ENCODE measurements at places on chromosomes 2 and 18.

DNA sequence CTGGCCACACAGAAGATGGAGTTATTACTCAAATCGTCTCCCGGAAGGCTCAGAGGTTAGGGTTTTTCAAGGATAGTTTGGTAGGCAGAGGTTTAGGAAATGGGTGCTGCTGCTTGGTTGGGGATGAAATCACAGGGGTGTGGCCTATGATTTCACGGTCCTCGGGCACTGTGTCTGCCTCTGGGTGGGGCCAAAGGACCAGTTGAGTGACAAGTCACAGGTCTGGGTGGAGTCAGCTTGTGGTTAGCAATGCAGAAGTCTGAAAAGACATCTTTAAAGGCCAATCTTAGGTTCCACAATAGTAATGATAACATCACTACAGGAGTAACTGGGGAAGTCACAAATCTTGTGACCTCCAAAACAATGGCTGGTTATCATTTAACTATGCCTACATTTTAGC, 387.8 kb downstream of the ZNF521 start:
- DNase-seq, result no peak

GRCh38 chr18:45449418-45450227, 165.7 kb upstream of the SLC14A2 start:
- DNase-seq, result no peak

- no peak for DNase-seq
Observed at GRCh38 chr2:218371983-218372350, 10.1 kb upstream of the SLC11A1 start.

DNA sequence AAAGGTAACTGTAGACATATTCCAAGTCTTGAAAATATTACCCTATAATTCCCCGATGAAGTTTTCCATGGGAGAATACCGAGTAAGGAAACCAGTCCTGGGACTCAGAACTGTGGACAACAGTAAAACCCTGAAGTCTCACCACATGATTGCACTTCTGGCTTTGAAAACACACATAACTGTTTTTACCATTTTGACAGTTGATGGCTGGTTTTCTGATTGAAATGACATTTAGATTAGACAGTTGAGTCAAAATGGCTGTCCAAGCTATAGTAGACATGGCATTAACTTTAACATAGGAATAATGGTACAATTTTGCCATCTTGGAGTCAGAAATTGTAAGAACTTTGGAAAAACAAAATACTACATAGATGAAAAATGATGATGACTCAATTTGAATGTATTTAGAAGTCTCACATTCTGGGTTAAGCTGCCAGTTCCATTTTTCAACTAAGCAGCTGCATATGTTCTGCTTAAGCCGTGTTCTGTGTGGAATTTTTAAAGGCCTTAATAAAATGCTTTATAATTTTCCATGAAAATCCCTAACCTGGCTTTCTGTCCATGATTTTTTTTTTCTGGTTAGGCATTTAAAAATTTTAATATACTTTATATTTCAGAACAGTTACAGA, 38.3 kb upstream of the WIPF1 start:
- no peak for DNase-seq

DNA sequence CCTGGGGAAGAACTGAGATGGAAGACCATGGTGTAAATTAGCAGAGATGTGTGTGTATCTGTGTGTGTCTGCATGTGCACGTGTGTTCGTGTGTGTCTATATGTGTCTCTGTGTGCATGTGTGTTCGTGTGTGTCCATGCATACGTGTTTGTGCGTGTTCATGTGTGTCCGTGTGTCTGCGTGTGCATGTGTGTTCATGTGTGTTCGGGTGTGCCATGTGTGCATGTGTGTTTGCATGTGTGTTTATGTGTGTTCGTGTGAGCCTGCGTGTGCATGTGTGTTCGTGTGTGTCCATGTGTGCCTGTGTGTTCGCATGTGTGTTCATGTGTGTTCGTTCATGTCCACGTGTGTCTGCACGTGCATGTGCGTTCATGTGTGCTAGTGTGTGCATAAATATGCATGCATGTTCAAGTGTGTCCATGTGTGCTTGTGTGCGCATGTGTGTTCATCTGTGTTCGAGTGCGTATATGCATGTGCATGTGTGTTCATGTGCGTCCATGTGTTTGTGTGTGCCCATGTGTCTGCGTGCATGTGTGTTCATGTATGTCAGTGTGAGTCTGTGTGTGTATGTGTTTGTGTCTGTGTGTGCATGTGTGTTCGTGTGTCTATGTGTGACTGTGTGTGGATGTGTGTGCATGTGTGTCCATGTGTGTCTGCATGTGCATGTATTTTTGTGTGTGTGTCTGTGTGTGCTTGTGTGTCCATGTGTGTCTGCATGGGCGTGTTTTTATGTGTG, 3.1 kb downstream of the NEU2 start:
- DNase-seq, result no peak

- no peak for DNase-seq
Observed at GRCh38 chr2:157324331-157324843, 1.2 kb downstream of the ERMN start.

GRCh38 chr2:108536133-108536780, 2.0 kb downstream of the LIMS1 start:
- DNase-seq, result no peak

DNA sequence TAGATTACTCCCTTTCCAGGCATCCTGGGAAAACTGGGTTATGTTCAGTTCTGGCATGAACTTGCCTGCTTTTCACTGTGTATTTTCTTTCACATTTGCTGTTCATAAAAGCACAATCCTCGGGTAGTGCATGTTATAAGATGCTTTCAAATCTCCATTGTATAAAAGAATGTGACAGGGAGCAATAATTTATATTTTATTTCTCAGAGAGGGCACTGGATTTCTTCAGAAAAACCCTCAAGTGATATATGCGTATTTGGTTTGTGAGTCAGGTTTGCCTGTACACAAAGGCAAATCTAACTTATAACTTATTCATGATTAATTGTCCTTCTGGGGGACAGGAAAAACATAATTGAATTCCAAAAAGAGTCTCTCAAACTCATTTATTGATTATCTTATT, 440.7 kb upstream of the MMADHC start:
- no peak for DNase-seq

DNA sequence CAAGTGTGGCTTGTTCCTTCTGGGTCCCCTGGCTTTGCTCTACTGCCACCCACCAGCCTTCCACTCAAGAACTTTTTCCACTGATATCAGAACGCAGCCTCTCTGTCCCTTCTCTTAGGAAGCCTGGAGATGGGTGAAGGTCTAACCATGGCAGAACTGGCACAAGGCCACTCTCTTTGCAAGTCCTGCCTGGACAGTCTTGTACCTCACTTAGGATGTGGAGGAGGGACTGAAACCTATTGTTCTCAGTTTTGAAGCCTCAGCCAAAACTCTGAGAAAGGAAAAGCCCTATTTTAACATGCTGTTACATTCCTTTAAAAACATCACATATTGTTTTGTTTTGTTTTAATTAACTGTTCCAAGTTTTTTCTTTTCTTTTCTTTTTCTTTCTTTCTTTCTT, 58.9 kb upstream of the NCOA1 start:
- no peak for DNase-seq

- no peak for DNase-seq
Observed at GRCh38 chr18:25062720-25063119, 289.2 kb downstream of the ZNF521 start.

DNA sequence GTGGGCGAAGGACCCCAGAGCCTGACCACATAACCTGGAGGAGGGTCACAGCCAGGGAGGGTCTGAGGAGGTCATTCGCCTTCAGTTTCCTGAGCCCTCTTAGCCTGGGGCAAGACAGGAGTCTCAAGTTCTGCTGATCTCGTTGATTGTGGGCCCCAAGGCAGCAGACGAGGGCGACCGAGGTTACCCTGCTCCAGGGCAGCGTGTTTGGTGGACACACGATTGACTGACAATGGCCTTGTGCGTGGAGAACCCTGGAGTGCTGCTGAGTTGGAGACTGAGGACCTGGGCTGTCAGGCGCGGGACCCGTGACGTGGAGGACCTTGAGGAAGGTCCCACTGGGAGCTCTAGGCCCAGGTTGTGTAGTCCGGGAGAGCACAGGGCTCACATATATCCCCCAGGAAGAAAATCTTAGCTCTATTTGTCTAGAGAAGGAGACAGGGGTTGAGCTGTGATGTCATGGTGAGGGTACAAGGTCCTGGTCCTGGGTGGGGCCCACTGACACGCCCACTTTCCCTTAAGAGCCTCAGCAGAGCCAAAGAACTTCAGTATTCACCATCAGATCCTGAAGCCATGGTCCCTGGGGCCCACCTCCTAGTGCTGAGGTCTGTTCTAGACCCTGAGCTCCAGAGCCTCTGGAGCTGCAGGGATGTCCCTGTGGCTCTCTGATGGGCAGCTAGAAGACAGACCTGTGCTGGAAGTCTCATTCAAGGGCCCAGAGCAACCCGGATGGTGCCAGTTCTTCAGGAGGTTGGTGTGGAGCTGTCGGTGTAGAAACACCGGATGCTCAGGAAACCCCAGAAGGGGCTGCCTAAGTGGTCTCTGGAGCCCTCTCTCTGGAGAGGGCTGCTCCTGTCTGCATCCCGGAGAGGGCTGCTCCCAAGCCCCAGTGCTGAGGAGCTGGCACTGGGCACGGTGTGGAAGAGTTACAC, 53.1 kb downstream of the DYSF start:
- no peak for DNase-seq

DNA sequence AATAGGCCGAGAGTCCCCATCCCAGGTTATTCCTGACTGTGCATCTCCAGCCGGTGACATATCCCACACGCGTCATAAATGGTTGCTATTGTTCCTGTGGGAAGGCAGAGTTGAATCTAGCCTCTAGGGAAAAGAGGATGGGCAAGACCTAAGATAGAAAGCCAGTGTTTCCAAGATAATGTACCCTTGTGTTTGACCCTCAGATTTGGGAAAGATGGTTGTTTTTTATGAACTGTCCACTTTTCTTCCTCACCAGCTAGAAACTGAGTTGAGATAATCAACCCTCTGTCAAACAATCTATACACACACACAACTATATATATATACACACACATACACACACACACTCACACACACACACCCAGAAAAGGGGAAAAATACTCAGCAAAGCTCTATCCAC, 131.0 kb downstream of the PRKCE start:
- DNase-seq, result no peak

DNA sequence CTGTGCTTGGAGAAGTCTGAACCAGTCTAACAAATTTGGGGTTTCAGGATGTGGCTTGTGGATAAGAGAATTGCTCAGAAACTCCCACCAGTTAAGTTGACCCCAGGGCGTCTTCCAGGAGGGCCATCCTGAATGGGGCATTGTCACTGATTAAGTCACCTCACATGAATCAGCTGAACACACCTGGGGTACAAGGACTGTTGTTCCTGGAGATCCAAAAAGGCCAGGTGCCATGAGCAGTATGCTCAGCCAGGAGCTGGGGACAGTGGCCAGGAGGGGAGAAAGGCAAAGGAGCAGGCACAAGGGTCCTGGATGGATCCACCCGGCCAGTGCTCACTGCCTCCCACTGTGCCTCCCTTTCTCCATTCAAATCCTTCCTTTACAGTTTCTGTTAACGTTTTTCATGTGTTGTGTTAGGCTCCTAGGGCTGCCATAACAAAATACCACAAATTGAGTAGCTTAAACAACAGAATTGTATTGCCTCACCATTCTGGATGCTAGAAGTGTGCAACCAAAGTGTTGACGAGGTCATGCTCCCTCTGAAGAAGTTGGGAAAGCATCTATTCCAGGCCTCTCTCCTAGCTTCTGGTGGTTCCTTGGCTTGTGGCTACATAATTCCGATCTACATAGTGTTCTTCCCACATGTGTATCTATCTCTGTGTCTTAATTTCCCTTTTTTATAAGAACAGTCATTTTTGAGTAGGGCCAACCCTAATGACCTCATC, 33.4 kb downstream of the TRABD2A start:
- DNase-seq, result no peak

DNA sequence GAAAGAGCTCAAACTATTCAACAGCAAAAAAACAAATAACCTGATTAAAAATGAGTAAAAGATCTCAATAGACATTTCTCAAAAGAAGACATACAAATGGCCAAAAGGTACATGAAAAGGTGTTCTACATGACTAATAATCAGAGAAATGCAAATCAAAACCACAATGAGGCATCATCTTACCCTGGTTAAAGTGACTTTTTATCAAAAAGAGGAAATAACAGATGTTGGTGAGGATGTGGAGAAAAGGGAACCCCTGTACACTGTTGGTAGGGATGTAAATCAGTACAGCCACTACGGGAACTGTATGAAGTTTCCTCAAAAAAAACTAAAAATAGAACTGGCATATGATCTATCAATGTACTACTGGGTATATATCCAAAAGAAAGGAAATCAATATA, 39.8 kb upstream of the TMEM163 start:
- no peak for DNase-seq

DNA sequence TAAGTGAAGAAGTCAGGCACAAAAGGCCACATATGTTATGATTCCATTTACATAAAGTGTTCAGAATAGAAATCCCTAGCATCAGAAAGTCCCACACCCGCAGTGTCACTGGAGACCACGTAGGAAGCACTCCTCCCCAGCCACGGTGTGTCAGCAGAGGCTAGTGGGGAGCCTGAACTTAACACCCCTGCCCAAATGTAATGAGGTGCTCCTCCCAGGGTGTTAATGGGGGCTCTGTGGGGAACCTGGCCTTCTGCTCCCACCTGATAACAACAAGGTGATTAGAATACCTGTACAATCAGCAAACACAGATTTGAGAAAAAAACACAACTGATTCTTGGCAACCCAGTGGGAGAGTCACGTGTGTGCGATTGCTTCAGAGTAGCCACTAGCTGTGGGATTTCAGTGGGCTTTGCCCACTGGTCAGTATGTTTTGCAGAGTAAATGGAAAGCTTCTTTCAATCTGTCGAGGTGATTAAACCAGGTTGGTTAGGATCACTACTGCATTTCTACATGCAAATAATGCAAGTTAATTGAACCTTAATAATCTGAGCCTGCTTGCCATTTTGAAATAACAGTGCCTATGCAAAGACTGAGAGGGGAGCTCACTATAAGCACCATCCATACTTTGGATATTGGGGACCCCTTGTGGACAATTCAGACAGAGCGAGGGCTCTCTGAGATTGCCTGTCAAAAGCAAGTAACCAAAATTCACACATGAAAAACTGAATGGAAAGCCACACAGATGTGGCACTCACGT, 20.6 kb upstream of the ATRAID start:
- DNase-seq, result no peak

DNA sequence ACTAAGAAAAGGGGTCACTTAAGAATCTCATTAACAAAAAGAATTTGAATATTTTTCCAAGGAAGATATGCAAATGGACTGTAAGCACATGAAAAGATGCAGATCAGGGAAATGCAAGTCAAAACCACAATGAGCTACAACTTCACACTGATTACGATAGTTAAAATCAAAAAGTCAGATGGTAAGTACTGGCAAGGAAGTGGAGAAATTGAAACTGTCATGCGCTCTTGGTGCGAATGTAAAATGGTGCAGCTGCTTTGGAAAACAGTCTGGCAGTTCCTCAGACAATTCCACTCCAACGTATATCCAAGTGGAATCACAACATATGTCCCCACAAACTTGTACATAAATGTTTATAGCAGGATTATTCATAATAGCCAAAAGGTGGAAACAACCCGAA, 81.4 kb downstream of the MSH2 start:
- DNase-seq, result no peak

- DNase-seq, result no peak
Observed at GRCh38 chr2:168450171-168450570, 5.9 kb upstream of the CERS6 start.

GRCh38 chr2:39608686-39609441, 56.9 kb upstream of the TMEM178A start:
- no peak for DNase-seq

GRCh38 chr2:211439011-211439410, 882.6 kb downstream of the CPS1 start:
- no peak for DNase-seq

GRCh38 chr2:7027411-7027810, 110.2 kb downstream of the RNF144A start:
- DNase-seq, result no peak

GRCh38 chr2:152827944-152828343, 109.5 kb downstream of the ARL6IP6 start:
- DNase-seq, result no peak
